ENCODE measurements at places on chromosomes 6 and 20. TPM values are rescaled to one million over a fixed set of nuclear protein-coding genes. Genes with fewer than 3 reads are reported as not detected.

DNA sequence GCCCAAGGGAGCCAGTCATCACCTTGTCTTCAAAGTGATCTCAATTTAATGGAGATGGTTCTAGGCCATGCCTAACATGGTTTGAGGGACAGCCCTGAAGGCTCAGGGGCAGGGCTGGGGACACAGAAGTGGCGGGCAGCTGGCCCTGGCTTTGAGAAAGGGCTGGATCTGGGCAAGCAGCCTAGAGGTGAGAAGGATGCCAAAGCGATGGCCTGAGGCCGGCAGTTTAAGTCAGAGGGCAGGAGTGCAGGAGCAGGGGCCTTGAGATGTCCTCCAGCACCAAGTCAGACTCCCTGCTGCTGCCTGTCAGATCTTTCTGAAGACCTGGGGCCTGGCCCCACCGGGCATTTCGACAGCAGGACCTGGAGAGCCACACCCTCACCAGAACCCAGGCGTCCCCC lies 28.4 kb upstream of the APMAP start:
- DNase-seq = no peak

The BMP2 gene
- polyA plus RNA-seq = 19.5 TPM

- DNase-seq = no peak
Measured at GRCh38 chr6:129644567-129645015, 65.4 kb downstream of the ARHGAP18 start.

The CD164 gene
- polyA plus RNA-seq = 537 TPM

The HINT3 gene
- 34.8 TPM for polyA plus RNA-seq

The SMLR1 gene
- 1.1 TPM for polyA plus RNA-seq

DNA sequence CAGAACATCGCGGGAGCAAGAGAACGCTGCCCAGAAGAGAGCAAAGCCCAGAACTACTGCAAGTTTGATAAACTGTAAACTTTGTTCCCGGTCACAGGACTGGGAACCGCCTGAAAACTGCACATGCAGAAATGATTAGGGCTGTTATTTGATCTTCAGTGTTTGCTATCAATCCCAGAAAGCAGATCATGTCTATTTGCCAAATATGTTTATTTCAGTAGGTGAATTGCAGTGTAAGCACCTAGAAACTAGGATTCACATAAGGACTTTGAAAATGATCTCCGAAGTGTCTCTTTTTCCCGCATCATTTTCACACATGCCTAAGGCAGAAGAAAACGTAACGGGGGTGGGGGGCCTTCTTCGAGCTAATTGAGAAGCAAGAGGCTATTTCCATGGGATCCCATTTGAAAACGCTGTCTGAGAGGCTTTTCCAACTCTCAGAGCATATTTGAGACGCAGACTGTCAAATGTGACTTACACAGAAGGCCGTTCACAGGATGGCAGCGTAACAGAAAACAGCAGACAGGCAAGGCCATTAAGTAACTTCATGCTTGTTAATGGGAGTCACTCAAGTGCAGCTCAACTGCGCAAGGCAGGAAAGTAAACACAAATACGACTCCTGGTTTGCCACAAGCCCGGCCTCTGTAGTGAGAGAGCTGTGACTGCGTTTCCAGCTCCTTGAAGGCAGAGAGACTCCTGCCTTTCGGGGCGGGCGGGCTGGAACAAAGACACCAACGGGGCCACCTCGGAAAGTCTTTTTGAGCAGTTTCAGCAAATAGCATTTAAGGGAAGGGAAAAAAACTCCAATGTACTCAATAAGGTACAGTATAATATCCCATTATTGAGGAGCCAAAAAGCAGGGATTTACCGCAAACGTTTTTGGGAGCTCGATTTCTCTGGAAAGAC lies 144.7 kb upstream of the ZNF217 start:
- DNase-seq = no peak

- DNase-seq = no peak
Measured at GRCh38 chr6:144220031-144220790, 64.9 kb upstream of the UTRN start.

DNA sequence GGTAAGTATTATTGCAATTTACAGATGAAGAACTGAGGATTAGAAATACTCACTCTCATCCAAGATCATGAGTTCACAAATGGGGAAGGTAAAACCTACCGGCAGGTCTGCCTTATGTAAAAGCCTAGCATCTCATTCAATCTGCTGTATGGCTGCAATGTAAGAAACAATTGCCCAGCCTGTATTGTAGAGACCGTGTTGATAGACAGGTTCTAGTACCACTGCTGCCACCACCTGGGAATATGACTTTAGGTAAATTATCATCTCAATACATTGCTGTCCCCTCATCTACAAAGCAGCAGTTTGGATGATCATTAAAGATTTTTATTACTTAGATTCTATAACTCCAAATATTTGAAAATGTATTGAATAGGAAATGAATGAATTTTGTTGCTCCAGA lies 23.3 kb upstream of the ARHGAP18 start:
- no peak for DNase-seq

DNA sequence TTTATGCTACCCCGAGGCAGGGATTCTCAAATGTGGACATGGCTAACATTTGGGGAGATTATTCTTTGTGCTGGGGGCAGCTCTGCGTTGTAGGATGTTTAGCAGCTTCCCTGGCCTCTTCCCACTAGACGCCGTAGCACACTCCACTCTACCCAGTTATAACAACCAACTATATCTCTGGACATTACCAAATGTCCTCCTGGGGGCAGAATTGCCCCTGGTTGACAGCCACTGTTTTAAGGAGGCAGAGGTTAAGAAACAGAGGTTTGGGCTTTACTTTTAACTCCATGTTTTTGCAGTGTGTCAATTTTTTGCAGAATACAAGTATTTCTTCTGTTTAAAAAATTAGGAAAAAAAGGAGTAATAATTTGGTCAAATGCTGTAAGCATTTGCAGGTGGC lies 56.2 kb upstream of the BMP6 start:
- DNase-seq = no peak

GRCh38 chr6:12555267-12555666 lies 161.3 kb upstream of the PHACTR1 start:
- DNase-seq = no peak

DNA sequence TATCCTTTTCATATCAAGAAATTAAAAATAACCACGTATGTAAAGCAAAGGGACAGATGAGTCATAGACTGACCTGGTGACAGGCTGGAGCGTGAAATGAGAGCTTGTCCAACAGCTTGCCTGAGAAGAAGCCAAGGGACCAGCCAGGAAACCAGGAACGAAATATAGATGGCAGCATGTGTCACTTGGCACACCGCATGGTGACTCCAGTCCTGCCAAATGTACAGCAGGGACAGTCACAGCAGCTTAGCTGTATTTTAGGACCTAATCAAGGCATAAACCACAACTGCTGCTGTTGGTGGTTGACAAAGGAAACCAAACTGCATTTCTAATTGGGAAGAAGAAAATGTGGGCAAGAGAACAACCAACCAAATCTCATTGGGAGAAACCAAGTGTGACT lies 755.0 kb downstream of the TFAP2A start:
- DNase-seq = no peak

The PDYN gene
- 0.23 TPM for polyA plus RNA-seq

- no peak for DNase-seq
Measured at GRCh38 chr6:153099636-153100035, 31.4 kb downstream of the RGS17 start.

GRCh38 chr6:75430631-75431325 lies 62.8 kb downstream of the FILIP1 start:
- DNase-seq = no peak

DNA sequence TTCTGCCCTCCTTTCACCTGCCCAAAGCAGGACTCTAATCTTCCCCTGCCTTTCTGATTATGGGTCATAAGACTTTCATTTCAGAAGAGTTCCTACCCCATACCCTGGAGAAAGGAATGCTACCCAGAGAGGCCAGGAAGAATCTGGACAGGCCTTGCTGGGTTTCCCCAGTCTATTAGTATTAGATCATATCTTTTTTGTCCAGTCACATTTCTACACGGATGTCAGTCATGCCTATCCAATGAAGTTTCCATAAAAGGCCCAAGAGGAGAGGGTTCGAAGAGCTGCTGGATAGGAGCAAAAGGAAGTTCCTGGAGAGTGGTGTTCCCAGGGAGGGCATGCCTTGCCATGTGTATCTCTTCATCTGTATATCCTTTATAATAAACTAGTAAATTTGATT lies 3.2 kb downstream of the POLH start:
- DNase-seq = no peak

DNA sequence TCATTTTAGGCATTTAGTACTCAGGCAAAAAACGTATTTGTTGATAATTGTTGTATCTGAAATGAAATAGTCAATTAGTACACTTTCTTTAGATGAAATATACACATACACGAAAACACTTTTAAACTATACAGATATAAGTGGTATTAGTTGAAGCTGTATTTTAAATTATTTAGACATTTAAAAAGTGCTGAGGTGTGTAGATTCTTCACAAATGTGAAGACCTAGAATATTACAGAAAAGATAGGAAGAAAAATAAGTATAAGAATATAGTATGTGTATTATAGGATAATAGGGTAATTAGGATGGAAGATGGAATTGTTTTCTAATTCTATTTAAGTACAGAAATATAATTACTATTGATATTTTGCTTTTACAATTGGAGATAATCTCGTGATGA lies 4.6 kb downstream of the ZFAND3 start:
- DNase-seq = no peak

DNA sequence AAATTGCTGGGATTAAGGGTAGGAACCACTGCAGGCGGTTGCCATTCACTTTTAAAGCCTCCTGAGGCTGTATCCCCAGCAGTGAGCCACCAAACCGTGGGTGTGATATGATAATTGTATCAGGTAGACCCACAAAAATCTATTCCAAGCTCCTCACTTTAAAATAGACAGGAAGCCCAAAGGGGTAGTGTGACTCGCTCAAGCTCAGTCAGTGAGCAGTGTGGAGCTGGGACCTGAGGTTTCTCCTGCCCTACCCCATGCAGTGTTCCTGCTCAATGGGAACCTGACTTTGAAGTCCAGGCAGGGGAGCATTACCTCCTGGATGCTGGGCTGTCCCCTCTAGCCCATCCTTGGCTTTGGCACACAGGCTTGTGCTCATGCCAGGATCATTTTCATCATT lies 14.9 kb upstream of the MAPRE1 start:
- no peak for DNase-seq

DNA sequence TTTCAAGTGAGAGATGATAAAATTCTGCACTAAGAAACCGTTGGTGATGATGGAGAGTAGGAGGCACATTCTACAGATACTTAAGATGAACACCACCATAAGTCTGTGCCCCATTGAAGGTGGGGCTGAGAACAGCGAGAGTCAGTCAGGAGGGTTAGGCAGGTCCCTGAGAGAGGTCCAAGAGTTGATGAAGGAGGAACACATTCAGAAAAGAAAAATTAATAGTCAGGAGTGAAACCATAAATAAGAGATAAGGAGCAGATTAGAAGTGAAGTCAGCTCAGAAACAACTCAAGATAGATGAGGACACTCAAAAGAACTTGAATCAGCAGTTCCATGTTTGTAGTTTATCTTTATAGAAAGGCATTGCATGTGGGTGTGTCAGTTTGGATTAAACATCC lies 727.2 kb upstream of the MARCKS start:
- DNase-seq = no peak

DNA sequence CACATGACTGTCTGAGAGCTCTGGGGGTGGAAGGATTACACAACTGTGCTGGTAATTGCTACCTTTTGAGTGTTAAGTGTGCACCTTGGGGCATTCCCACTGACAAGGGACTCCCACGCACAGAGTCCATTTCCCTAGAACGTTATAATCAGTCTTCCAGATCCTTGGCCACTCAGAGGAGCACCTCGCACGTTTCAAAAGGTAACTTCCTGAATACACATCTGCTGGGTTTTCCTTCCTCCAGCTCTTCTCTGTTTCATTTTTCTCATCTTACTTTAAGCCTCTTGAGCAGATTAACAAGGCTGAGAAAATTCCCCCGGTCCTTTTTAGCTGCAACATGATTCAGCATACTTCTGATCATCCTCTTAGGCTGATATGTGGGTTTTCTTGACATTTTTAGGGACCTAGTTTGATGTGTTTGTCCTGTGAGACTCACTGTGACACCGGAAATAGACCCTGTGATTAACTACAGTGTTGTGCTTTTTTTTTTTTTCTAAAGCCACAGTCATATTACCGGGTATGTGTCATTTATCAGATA lies 98.4 kb upstream of the DUSP22 start:
- DNase-seq = no peak

The NR2E1 gene
- not detected for polyA plus RNA-seq

GRCh38 chr6:48834706-48835105 lies 628.3 kb downstream of the MMUT start:
- no peak for DNase-seq

All from right renal cortex interstitium (tissue), 3 donors.